ENCODE measurements at places on chromosomes 3 and 15. TPM values are rescaled to one million over a fixed set of nuclear protein-coding genes. Genes with fewer than 3 reads are reported as not detected.

CTDSPL gene
- 98.7 TPM for total RNA-seq

NMNAT3 gene
- total RNA-seq, result 1.8 TPM

TMEM39A gene
- total RNA-seq, result 27.5 TPM

LRRC58 gene
- total RNA-seq, result 13.0 TPM

IL16 gene
- 3.3 TPM for total RNA-seq

ALS2CL gene
- total RNA-seq, result 4.0 TPM

GRAMD2A gene
- under 0.01 TPM for total RNA-seq

CRYBG3 gene
- 24.4 TPM for total RNA-seq

DZIP1L gene
- 2.7 TPM for total RNA-seq

TMCO5A gene
- total RNA-seq, result not detected

ROBO2 gene
- total RNA-seq, result not detected

KLF15 gene
- total RNA-seq, result 10.7 TPM

CHRFAM7A gene
- total RNA-seq, result 0.60 TPM

ARRDC4 gene
- 1.1 TPM for total RNA-seq

ISLR2 gene
- total RNA-seq, result 0.09 TPM

SLC12A1 gene
- not detected for total RNA-seq

PPP1R14D gene
- not detected for total RNA-seq

LTK gene
- 0.09 TPM for total RNA-seq

KIF7 gene
- total RNA-seq, result 1.2 TPM

WDR93 gene
- not detected for total RNA-seq

ARNT2 gene
- under 0.01 TPM for total RNA-seq

Data from dermis lymphatic vessel endothelial cell (primary cell).